Testis (tissue), 5 donors: ENCODE measurements at places on chromosomes 2 and 18. TPM values are rescaled to one million over a fixed set of nuclear protein-coding genes. Genes with fewer than 3 reads are reported as not detected.

STRADB gene
- total RNA-seq = 30.5 TPM

- DNase-seq = peak; percentile 44
These were observed 57.2 kb downstream of the CYB5A start for GRCh38 chr18:74234326-74235171.

DNA sequence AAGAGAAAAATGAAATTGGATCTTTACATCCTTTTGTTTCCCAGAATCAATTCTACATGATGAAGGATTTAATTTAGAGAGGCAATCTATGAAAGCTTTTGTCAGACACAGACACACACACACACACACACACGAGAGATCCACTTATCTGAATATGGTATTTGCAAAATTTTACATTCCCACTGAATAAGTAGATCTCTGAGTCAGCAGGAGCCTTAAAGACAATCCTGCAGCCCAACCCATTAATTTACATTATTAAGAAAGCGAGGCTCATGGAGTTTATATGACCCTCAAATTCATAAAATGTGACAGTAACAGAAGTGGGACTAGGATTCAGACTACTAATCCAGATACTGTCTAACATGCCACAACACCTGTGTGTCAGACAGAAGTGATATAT, 404.4 kb downstream of the NRXN1 start:
- no peak for DNase-seq

GRCh38 chr18:47817795-47818077, 112.7 kb downstream of the SMAD2 start:
- no peak for DNase-seq

ZEB2 gene
- 96.4 TPM for total RNA-seq

AOX1 gene
- 28.7 TPM for total RNA-seq

DNA sequence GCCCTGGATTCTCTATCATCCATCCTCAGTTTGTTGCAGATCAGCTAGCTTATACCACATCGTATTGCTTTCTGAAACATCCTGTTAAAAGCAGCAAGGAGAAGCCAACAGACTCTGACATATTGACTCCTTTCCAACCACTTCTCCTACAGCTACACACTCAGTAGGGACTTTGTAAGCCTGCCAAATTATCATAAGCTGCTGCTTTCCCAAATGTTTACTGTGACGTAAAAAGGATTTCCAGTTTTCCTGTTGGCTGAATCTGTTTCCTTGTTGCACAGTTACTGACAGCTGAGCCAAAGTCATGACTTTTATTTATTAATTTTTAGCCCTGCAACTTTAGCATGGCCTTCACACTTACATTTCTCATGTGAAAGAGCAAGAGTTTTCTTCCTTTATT, 294.3 kb downstream of the KCNJ3 start:
- no peak for DNase-seq

DNA sequence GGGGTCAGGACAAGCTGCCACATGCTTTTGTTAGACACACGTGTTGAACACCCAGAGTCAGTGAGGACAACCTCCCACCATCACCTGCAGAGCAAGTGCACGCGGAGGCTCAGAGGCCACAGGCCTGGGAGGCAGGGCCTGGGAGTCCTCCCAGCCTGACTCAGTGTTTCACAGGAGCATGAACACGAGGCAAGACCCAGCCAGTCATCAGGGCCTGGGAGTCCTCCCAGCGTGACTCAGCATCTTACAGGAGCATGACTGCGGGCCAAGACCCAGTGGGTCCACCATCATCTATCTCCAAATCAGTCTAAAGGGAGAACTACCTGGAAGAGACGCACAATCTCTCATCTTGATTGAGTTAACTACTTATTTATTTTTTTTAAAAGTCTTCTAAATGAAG, 112.6 kb upstream of the PXDN start:
- no peak for DNase-seq

- DNase-seq = peak; percentile 75
These were observed 49.0 kb upstream of the BIN1 start for GRCh38 chr2:127155947-127156346.

DNA sequence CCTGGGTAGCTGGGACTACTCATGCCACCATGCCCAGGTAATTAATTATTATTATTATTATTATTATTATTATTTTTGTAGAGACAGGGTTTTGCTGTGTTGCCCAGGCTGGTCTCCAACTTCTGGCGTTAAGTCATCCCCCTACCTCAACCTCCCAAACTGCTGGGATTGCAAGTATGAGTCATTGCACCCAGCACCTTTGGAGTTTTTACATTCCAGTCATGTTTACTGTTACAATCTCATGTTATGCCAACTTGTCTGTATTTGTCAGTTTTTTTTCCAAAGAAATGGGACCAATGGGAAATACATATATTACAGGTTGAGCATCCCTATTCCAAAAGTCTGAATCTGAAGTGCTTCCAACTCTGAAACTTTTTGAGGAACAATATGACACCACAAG, 903.8 kb downstream of the SLC4A3 start:
- no peak for DNase-seq

DNA sequence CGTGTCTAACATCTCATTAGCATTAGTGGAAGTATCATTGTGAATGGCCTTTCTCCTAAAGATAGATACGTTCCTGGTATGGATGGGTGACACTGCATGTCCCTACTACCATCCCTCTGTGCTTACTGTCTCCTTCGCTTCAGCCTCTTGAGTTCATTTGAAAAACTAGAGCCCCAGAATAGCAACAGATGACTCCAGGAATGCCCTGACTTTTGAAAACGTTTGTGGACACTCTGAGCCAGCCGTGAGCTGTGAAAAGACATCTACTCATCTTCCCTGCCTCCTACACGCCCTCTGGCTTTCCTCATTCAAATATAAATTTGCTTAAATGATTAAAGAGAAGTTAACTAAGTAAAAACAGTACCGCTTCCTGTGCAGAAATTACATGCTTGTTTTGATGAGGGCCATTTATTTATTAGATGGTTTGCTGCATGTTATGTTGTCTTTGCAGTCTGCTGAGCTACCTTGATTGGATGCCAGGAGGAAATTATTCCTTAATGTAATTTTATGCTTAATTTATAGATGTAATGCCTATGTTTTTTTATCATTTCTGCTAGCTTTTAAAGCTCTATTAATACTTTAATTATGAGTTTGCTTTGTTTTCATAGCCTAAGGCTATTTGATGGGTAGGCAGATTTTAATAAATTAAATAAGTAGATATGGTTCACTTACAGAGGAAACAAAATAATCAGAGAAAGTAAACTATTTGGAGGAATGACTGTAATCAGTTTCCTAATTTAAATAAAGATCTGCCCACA, 32.1 kb upstream of the MYO3B start:
- no peak for DNase-seq

METTL4 gene
- total RNA-seq = 12.6 TPM

DNA sequence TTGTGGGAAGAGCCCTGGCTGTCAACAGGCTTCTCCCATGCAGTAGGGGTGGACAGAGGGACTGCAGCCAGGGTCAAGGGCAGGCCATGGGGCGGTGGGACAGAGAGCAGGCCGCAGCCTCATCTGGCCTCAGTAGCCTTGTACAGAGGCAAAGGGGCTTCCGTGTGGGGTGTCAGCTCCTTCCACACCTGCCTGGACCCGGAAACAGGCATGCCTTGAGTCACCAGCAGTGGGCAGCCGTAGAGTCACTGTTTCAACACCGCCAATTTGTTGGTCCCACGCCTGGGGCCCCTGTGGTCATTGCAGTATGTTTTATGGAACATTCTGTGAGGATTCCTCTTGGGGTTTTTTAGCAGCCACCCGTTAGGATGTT, 173.0 kb downstream of the SMAD7 start:
- DNase-seq = no peak

DNA sequence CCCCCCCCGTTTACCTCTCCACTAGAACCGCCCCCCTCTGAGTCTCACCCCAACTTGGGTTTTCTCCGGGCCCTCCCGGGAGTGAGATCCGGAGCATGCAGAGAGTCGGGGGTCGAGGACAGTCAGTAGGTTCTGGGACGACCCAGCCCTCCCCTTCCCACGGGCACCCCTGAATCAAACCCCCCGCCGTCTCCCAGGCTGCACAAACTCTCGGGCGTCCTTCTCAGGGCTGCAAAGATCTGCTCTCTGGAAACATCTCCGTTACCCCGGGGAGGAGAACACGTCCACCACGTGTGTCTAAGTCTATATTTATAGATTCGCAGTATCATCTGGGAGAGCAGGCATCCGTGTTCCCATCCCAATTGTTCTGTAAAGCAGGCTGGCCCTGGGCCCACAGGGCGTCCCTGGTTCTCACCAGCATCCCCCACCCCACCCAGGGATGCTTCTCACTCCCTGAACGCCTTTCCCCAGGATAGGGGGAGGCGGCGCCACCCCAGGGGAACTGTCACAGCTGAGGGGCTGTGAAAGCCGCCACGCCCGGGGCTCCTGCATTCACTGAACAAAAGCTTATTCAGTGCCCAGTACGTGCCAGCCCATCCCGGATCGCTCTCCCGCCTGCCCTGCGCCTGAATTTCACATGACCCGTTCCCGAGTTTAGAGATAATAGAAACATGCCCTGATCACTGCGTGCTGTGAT, 765 bp upstream of the DIPK1C start:
- peak; percentile 90 for DNase-seq

TEX44 gene
- total RNA-seq = 248 TPM

- peak; percentile 91 for DNase-seq
These were observed 43.3 kb upstream of the TAF1B start for GRCh38 chr2:9799729-9800632.

PPIL3 gene
- 37.0 TPM for total RNA-seq

GRCh38 chr18:6956999-6957398, 160.6 kb downstream of the LAMA1 start:
- DNase-seq = no peak

PLEK gene
- 2.4 TPM for total RNA-seq

KLHL14 gene
- 3.3 TPM for total RNA-seq

EPHA4 gene
- 134 TPM for total RNA-seq

TXNDC2 gene
- total RNA-seq = 30.5 TPM
